ENCODE measurements at places on chromosomes 12 and 14. TPM values are rescaled to one million over a fixed set of nuclear protein-coding genes. Genes with fewer than 3 reads are reported as not detected.

- no peak for DNase-seq
Observed at GRCh38 chr14:54010981-54011380, 54.4 kb upstream of the BMP4 start.

GRCh38 chr14:104016873-104017650, 68.4 kb upstream of the ASPG start:
- DNase-seq: peak; percentile 14

DNA sequence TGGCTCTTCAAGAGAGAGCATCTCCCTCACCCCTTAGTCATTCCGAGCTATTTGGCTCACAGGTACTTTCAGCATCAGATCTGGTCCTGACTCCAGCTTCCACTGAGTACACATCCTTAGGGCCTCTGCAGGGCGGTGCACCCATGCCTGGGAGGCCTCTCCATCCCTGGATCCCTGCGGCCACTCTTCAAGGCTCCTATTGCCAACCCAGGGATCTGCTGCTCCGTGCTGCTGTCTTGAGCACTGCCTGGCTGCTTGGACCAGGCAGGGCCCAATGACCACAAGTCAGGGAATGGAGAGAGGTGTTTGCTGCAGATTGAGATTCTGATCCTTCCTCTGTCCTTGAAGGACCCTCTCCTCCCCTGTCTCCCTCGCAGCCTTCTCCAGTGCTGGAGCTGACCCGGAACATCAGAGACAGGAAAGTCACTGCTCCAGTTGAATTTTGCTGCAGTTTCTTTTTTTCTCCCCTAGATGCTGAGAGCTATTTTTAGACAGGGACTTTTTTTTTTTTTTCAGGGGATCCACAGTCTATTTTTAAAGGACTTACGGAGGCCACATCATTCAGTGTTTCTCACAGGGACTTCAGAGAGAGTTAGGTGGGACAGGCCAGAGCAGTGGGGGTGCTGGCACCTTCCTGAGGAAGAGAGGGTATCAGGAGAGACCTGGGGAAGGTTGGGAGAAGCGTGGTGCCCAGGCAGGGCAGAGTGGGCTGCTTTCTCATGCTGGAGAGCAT, 50.1 kb upstream of the KCNA1 start:
- no peak for DNase-seq

DNA sequence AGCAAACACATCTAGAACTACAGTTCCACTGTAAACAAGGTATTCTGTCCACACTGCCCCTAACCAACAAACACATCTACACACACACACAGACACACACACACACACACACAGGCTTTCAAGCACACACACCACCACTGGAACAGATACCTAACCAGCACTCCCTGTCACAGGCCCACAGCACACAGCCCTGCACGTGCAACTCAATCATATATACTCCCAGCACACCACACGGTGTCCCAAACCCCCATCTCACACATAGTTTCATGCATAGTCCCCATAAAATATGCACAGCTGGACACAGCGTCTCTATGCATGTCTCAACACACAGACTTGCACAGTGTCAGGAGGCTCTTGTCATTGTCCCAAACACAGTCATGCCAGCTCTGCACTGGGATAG, 27.6 kb downstream of the KRT8 start:
- DNase-seq: no peak

- peak; percentile 59 for DNase-seq
Observed at GRCh38 chr12:22626406-22626805, 1.4 kb downstream of the ETNK1 start.

GRCh38 chr14:51006781-51007211, 62.5 kb upstream of the PYGL start:
- DNase-seq: peak; percentile 82

DNA sequence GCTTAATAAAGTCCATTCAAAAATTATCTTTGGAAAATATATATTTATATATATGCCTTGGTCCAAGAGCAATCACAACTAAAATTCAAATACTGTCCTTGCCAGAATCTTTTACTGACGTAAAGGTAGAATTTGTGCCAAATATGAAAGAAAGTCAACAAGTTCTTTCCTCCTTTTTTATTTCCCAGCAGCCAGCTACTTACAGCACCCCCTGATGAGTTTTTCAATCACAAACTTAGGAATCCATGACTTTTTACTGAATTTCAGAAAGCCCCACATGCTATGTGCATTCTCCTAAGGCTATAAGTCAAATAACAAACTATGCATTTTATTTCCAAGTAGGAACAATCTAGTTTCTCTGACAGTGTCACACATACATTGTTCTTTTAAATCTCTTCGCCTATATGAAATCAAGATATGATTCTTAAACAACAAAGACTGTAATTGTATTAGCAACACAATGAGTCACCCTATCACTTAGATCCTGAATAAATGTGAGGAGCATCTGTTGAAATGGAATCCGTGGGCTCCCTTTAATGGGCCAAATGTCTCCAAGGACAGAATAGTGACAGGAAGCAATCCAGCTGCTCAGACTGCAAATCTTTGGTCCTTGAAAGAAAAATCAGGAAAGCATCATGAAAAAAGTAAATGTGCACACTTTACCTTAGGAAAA, 271.4 kb downstream of the DUSP6 start:
- peak; percentile 19 for DNase-seq

GRCh38 chr12:52953181-52953841, 4.4 kb downstream of the KRT18 start:
- no peak for DNase-seq

DNA sequence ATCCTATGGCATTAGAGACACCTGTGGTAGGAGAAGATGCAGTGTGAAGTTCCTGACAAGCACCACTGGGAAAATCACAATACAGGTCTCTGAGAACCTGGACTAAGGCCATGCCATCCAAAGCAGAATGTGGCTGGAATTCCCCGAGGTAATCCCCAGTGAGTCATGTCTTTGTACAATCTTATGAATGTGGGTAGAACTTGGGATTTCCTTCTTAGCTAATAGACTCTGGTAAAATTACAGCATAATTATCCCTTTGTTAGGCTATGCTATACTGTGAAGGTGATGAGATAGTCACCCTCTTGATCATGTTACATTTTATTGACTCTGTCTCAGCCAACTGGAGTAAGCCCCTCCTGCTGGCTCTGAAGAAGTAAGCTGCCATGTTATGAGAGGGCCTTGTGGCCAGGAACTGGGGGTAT, 224.3 kb upstream of the DCN start:
- DNase-seq: no peak

GRCh38 chr12:49827401-49828099, 663 bp downstream of the NCKAP5L start:
- DNase-seq: peak; percentile 67

GRCh38 chr12:96416033-96416799, 16.0 kb upstream of the CDK17 start:
- DNase-seq: peak; percentile 98

DNA sequence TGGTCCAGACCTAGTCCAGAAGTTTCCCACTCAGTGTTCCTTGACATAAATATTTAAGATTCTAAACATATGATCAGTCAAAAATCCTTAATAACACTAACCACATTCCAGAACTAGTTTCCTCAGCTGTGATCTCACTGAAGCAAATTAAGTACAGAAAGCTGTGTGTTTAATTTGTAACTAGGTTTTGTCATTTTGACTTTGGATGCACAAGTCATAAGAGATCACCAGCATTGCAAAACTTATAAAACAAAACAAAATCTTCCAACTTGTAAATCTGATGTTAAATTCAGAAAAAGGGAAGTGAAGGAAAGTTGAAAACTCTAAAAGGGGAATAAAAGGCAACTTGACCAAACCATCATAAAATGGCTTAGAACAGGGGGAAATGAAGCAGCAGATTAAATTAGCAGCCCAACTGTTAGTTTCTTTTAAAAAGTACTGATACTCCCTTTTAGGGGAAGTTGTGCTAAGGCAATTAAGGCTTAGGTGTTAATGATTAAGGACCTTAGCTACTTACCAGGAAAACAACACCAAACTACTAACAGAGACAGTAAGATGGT, 56.6 kb downstream of the SH2B3 start:
- peak; percentile 71 for DNase-seq

DNA sequence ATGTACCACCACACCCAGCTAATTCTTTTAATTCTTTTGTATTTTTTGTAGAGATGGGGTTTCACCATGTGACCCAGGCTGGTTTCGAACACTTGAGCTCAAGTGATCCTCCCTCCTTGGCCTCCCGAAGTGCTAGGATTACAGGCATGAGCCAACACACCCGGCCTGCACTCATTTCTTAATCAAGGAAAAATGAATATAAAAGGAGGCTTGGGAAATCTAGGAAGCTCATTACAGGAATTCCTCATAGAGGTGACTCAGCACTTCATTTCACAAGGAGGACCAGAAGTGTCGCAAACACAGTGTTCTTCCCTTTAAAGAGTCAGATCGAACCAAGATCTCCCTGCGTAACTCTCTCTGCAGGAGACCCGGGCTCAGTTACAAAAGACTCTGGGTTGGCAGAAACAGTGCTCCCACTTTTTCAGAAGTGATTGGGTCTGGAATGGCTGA, 30.3 kb downstream of the NFKBIA start:
- peak; percentile 99 for DNase-seq

GRCh38 chr14:60249321-60250256, 568 bp downstream of the PPM1A start:
- DNase-seq: peak; percentile 66

- DNase-seq: no peak
Observed at GRCh38 chr12:97321621-97322020, 141.0 kb upstream of the RMST start.

DNA sequence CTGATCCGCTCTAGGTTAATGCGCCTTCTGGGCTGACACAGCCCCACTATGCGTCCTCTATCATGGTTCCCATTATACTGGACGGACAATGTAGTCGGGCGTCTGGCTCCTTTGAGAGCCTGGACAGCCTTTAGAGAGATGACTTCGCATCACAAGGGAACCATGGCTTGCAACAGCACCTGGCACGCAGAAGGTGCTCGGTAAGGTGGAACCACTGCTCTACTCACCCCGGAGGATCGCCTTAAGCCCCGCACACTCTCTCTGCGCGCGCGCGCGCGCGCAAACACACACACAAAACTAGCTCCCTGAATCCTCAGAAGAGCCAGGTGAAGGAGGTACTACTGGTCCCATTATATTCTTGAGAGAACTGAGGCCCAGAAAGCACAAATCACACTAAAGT, 7.1 kb downstream of the MAP3K12 start:
- no peak for DNase-seq

Gene PGF
- total RNA-seq: 7.6 TPM

Gene FAM90A1
- total RNA-seq: 0.33 TPM

Gene PPP4R4
- 0.51 TPM for total RNA-seq

Gene MYF6
- total RNA-seq: under 0.01 TPM

Gene YBX3
- total RNA-seq: 109 TPM

Gene PRH2
- total RNA-seq: not detected

Gene DNAI7
- total RNA-seq: 0.17 TPM

Gene ZFC3H1
- total RNA-seq: 21.8 TPM

Gene RAN
- 409 TPM for total RNA-seq

Gene TTC9
- 1.3 TPM for total RNA-seq

Gene TEX22
- total RNA-seq: 0.51 TPM
